ENCODE measurements at places on chromosomes 11 and 22.

DNA sequence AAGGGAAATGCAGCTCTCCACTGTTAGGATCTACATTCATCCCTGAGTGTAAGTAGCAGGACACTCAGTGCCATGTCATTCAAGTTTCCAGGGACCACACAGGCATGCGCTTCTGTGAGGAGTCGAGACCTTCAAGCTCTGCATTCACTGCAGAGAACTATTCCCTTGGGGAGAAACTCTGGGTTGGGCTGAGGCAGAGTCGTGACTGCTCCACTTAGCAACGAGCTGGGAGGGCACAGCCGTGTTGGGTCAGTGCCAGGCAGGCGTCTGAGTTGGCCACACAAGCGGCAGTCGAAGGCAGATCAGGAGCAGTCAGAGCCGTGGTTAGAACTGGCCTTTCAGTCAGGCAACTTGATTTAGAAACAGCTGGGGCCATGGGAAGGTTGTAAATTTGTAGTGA lies 14.7 kb downstream of the MPEG1 start:
- peak; percentile 43 for DNase-seq

GRCh38 chr11:3230636-3231549 lies 1.3 kb downstream of the MRGPRE start:
- no peak for DNase-seq

DNA sequence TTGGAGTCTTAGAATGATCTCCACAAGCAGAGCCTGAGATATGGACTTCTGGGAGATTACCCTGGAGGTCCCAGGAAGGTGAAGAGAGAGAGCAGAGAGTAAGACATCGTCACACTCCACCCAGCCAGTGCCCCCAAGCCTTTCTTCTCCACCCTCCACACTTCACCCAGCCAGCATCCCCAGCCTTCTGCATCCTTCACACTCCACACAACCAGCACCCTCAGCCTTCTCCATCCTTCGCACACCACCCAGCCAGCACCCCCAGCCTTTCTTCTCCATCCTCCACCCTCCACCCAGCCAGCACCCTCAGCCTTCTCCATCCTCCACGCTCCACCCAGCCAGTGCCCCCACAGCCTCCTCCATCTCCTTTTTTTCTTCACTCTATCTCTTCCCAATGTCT lies 603.9 kb upstream of the B3GAT1 start:
- no peak for DNase-seq

DNA sequence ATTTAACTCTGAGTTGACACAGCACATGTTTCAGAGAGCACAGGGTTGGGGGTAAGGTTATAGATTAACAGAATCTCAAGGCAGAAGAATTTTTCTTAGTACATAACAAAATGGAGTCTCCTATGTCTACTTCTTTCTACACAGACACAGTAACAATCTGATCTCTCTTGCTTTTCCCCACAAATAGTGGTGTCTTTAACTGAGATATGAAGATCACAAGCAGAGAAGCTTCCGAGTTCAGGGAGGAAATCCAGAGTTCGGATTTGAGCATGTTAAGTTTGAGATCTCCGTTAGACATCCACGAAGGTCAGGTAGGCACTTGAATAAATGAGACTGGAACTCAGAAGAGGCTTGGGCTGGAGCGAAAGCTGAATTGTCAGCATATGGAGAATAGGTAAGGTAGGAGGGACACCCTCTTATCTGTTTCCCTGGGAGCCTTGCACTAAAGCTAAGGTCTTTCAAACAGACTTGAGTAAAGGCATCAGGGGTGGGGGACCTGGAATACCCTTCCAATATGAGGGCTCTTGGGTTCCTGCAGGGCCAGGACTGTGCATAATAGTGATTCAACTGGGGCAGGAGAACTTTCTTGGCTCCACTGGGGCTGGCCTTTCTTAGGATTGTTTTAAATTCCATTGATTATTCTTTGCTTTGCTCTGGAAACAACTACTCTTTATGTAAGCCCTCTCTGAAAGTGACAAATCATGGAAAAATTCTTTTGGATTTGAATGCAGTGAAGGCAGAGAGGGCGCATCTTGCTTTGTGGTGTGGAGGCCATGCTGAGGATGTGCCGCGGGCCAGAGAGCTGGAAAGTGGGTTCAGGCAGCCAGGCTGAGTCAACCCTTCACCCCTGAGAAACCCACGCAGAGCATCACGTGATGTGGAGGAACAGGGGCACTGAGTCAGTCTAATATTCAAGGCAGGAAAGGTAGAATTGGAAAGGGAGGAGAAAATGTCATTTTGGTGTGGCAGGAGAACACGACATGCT lies 62.7 kb upstream of the AMPD3 start:
- no peak for DNase-seq

DNA sequence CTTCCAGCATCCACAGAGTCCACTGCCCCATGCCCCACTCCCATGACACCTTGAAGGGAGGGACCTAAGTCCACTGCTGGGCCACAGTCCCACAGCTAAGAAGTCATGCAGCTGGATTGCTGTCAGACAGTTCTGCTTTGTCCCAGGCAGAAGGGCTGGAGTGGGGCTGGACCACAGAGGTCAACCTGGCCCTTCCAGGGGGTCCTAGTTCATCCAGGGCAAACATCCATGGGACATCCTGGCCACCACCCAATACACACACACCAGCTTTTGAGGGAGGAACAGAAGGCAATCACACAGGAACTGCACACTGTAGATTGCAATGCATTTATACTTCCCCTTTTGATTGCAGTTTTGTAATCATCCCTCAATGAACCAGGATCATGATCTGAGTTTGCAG lies 11.3 kb upstream of the APOL4 start:
- no peak for DNase-seq

DNA sequence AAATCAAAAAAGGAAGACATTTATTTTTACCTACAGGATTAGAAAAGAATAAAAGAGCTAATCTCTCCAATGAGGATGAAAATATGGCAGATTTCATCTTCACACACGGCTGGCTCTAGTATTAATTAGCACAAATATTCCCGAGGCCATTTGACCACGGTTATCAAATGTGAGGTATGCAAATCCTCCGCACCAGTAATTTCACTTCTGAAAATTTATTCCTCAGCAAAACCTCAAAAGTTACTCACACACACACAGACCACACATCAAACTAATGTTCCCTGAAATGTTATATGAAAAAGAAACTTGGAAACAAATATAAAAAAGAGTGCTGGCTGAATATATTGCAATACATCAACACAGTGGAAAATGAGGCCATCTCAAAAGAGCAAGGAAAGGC lies 32.8 kb downstream of the CELSR1 start:
- DNase-seq: no peak

GRCh38 chr22:30753701-30754100 lies 59.0 kb downstream of the OSBP2 start:
- no peak for DNase-seq

DNA sequence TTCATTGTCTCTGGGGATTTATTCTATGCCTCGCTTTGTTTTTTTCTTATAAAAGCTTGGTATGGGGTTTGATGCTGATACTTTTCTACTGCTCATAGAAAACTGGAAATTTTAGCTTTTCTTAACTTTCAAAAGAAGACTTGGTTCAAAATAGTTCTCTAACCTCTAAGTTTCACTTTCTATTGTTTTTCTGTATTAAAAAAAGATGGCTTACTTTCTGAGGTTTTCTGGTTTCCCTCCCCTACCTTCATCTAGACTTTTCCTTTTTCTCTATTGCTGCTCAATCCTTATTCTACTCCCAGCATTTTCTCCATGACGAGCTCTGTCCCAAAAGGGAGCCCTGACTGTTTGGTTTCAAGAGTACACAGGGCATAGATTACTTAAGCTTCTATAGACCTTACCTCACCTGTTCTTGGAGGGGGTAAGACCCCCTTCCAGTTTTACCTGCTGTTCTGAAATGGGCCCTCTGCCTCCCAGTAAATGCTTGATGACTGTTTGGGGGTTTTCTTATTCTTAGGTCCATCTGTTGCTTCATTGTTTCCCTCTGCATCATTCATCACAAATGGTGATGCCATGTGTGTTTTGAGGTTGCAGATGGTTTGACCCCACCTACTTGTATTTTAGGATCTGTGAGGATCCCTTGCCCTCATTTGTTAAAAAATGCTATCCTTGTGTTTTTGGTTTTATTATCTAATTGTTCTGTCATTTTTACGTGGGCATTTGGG lies 29.5 kb downstream of the DNHD1 start:
- no peak for DNase-seq

DNA sequence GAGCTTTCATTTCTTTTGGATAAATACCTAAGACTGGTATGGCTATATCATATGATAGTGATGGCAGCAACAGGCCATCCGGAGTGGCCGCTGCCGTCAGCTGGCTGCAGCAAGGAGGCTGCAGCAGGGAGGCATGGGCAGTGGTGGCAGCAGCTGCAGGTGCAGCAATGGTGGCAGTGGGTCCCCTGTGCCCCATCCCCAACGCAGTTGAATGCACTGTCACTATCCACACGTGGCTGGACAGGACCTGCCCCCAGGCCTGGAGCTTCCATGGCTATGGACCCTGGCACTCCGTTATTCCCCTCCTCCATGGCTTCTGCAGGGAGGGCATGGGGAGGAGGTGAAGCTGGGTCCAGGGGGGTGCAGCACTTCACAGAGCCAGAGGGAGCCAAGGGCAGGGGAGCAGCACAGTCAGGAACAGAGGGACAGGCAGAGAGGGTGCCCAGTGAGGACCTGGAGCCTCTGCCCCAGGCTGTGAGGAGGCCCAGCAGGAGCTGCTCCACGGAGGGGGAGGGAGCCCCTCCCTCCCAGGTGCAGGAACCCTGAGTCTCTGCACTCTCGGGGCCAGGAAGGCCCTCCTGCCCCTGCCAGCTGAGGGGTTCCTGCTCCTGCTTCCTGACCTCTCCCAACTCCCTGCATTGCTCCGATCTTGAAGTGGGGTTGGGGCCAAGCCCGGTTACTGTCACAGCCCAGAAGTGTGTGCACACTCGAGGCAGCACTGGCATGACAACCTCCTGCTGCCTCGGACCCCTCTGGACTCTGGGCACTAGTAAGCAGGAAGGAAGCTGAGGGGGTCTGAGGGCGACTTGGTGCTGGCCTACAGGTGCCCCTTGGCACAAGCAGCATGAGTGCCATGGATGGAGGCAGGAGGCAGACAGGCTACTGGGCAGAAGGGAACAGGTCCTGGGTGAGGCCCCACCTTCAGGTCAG lies 466.3 kb downstream of the GUCY1A2 start:
- no peak for DNase-seq

DNA sequence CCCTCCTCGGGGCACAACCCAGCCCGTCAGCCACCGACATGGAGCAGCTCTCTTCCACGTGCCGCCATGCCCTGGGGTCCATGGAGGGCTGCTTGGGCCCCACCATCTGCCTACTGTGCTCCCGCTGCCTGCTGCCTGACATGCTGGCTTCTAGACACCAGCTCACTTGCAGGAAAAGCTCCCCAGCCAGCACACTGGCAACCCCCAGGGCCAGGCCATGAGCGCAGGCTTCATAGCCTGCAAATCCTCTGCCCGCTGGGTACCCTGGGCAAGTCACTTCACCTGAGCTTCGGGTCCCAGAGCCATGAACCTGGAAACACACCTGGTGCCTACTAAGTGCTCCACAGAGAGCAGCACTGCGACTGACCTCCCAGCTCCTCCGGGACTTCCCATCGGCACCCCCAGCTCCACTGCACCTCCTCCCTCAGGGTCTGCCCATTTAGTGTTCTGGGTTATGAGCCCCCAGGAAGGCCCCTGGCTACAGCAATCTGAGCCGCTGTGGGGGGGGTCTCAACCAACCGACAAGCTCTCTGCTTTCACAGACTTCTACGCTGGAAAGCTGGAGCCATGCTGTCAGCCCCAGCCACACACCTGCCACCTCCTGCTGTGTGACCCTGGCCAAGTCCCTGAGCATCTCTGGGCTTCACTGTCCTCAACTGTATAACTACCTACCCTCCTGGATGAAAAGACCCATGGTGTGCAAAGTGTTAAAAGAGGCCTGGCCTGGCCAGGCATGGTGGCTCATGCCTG lies 139.2 kb downstream of the CRYBB2 start:
- DNase-seq: no peak

- DNase-seq: no peak
Measured at GRCh38 chr11:79150966-79151365, 289.9 kb downstream of the TENM4 start.

GRCh38 chr22:45172881-45173585 lies 9.3 kb downstream of the NUP50 start:
- DNase-seq: no peak

DNA sequence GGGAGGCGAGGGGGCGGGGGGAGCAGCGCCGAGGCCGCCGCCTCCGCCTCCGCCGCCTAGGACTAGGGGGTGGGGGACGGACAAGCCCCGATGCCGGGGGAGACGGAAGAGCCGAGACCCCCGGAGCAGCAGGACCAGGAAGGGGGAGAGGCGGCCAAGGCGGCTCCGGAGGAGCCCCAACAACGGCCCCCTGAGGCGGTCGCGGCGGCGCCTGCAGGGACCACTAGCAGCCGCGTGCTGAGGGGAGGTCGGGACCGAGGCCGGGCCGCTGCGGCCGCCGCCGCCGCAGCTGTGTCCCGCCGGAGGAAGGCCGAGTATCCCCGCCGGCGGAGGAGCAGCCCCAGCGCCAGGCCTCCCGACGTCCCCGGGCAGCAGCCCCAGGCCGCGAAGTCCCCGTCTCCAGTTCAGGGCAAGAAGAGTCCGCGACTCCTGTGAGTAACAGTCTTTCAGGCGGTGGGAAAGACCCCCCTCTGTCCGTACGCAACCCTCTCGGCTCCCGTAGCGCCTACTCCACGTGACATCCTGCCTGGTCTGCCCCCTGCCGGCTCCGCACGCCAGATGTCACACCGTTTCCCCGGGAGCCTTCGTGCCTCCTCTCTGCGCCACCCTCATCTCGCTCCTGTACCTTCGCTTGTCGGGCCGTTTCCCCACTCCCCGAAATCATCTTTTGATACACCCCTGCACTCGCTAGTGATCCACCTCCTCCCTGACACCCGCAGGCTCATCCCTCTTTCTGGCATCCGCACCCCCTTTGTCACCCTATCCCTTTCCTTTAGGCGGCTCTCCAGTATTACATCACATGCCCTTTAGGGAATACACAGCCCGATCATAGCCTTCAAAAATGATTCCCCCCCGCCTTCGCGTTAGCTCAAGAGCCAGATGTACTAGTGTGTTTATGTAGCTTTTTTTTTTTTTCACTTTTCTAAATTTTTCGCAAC lies 598 bp downstream of the ZFP91 start:
- DNase-seq: peak; percentile 86

- no peak for DNase-seq
Measured at GRCh38 chr11:125343718-125344131, 152.3 kb downstream of the FEZ1 start.

DNA sequence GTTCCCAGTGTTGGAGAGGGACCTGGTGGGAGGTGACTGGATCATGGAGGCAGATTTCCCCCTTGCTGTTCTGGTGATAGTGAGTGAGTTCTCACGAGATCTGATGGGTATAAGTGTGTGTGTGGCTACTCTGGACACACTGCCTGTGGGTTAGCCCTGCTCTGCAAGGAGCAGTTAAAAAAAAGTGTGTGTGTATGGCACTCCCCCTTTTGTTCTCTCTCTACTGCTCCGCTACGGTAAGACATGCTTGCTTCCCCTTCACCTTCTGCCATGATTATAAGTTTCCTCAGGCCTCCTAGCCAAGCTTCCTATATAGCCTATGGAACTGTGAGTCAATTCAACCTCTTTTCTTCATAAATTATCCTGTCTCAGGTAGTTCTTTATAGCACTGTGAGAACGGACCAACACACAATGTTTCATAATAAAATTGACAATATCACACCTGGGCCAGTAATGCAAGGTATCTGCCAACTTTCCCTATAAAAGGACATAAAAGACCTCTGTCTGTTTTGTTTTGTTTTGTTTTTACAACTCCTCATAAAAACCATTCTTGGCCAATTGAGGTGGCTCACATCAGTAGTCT lies 20.2 kb downstream of the CLTCL1 start:
- no peak for DNase-seq

Measured in NCI-H2029 treated with DMSO at 0.1 percent for 48 hours (cell line).